ENCODE measurements at places on chromosomes 4 and X.

DNA sequence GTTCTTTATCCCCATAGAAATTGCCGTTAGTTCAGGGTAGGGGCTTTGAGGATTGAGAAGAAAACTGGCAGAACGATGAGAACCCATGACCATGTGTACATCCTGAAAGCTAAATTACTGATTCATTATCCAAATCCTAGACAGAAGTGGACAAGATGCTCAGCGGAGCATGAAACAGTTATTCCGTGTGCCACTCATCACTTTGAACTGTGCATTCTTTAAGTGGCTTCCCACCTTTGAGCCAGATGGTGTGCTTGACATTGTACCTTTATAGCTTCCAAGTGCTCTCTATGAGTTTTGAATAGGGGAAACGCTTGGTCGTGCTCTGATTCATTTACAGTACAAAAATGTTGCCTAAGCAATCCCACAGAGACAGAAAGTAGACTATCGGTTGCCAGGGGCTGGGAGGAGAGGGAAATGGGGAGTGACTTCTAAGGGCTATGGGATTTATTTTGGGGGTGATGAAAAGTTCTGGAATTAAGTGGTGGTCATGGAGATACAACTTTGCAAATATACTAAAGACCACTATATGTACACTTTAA lies 100.0 kb downstream of the DOCK11 start:
- DNase-seq, result no peak

DNA sequence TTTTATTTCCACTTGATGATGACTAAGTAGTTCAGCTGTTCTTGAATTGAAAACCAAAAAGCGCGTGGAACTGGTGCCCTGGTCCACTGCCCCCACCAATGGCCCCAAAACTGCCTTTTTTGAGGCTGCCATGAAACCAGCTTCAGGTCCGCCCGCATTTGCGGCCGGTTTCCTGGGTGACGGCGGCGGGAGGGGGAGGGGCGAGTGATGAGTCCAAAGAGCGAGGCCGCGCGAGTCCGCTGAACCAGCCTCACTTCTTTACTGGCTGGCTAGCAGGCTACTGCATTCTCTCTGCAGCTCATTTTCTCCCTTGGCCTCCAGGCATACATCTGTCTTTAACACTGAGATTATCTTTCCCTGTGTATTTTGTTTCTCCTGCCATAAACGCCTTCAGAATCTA lies 72.9 kb upstream of the FABP2 start:
- no peak for DNase-seq

- no peak for DNase-seq
Measured at GRCh38 chrX:98338544-98338943, 1454.8 kb downstream of the RPA4 start.

DNA sequence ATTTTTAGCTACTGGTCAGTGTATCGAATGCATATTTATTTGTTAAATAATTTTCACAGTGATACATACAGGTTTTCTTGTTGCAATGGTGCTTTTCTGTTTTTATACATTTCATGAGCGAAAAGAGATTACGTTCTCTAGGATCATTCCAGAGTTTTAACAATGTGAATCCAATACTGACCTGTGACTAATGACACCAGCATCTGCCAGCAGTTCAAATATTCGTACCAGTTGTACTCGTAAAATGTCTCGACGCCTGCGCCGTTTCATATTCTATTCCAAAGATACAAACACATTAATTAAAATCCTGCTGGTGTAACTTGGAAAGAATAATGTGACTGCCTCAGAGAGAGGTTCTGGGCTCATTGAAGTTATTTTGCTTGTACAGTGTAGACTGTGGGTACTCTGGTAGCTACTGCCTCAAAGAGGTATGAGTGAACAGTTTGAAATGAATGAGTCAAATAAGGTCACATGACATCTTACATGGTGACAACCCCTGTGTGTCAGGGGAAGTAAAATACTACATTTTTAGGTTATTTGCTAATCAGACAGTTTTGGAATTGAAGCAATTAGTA lies 80.7 kb downstream of the ZAR1 start:
- DNase-seq, result no peak

DNA sequence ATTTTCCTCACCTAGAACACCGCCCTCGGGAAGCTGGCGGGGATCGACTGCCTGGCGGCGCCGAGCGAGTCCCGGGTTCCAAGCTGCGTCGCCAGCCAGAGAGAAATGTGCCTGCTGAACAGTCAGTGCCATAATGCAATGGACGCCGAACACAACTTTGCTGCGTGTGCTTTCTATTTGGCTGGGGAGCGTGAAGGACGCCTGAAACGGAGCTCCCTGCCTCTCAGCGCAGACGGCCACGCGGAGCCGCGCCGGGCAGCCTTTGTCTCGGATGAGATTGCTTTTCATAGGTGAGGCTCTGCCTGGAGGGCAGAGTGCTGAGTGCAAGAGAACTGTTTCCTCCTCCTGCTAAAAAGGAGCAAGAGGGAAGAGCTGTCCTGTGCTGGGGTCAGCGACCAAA lies 107.7 kb upstream of the BCOR start:
- no peak for DNase-seq

DNA sequence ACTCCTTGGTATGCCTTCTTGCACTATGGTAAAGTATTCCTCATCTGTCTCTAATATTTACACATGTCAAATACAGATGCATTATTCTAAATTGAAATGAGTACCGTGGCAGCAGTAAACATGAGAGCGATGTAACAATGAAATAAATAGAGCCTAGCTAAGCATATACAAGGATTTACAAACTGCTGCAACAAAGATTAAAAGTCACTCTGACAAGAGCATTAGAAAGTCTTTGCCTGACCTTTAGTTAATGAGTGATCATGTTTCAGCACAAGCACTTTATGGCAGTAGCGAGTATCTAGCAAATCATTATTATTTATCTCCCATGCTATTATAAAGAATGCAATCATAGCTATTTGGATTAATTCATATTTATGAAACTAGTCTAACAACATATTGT lies 547.0 kb upstream of the NDST4 start:
- no peak for DNase-seq

Data from CD4-positive, alpha-beta T cell treated with Interleukin-6 at 100 ng/mL for 8 hours (primary cell).